ENCODE measurements at places on chromosomes 6 and 20.

DNA sequence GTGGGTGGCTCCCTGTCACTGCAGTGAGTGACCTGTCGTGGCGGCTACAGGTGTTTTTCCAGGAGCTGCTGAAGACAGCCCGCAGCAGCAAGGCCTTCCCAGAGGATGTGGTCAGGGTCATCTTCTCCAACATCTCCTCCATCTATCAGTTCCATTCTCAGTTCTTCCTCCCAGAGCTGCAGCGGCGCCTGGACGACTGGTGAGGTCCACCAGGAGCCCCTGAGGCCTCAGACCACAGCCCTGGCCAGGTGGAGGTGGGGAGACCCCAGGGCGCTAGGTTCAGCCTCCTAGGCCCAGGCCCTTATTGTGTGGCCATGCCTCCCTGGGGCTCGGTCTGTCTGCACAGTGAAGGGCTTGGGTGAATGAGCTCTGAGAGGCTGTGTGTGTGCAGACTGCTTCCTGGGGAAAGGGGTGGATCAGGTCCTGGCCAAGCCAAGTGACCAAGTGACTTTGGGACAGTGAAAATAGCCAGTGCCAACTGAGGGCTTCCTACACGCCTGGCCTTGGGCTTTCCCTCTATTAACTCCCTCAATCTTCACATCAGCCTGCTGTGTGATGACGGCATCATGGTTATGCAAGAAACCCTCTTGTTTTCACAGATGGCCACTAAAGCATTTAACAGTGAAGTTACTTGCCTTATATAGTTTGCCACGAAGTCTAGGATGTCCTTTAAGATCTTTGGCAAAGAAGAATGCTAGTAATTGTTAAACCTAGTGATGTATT is 6.4 kb downstream of the FGD2 start:
- DNase-seq: no peak

GRCh38 chr20:22700367-22700766 is 116.0 kb upstream of the FOXA2 start:
- DNase-seq: no peak

DNA sequence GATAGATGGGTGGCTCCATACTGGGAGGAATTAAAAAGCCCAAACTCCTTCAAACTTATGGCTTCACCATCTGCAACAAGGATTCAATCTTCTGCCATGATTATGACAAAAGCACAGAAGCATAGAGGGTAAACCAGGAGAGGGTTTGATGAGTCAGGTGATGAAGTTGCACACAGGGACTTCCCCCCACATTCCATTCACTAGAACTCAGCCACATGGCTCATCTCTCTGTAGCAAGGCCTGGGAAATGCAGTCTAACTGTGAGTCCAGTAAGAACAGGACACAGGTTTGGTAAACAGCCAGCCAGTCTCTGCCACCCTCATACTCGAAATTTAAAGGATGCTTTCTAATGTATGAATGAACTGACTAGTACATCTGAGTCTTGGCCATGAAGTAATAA is 142.9 kb downstream of the HIVEP2 start:
- DNase-seq: no peak

DNA sequence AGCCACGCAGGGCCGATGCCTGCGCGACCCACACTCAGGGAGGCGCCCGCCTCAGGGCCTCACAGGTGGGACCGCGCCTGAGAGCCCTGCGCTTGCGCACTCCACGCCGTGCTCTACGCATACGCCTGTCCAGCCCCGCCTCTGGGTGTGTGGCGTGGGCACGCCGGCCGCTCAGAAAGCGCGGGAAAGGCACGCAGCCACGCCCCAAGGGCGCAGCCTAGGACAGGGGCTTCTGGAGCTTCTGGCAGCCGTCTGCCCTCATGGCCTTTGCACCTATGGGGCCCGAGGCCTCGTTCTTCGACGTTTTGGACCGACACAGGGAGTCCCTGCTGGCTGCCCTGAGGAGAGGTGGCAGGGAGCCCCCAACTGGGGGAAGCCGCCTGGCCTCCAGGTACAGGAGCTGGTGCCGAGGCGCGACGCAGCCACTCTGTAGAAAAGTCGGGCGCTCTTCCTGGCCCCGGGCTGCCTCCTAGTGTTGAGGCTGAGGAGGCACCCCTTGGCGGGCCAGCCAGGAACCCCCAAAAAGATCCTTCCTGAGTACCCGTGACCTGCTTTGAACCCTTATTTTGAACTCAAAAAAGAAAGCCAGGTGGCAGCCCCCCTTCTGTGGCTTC is at the start of gene SPO11:
Gene SPO11, plus strand, starts transcription at position 196 of the 614 bp plus-strand sequence. Its CDS starts 65 bp downstream, at position 261.
- no peak for DNase-seq

GRCh38 chr6:42451333-42452170 is at the start of gene TRERF1:
Gene TRERF1 (minus strand): TSS chr6:42451926. CDS start chr6:42269590, 182,336 bp downstream.
- peak; percentile 15 for DNase-seq

All from hypothalamus (tissue), 51 donors.